Right ventricle myocardium superior (tissue), 1 donor: ENCODE measurements at places on chromosomes 5 and 9. TPM values are rescaled to one million over a fixed set of nuclear protein-coding genes. Genes with fewer than 3 reads are reported as not detected.

NRARP gene
- total RNA-seq = 4.4 TPM

CDH6 gene
- total RNA-seq = 3.1 TPM

SPATA31C1 gene
- not detected for total RNA-seq

GCNT4 gene
- 0.30 TPM for total RNA-seq

PCDHB13 gene
- total RNA-seq = 2.8 TPM

KCNMB1 gene
- 0.65 TPM for total RNA-seq

OR2V1 gene
- total RNA-seq = not detected

OBP2B gene
- total RNA-seq = not detected

EPB41L4A gene
- total RNA-seq = 20.5 TPM
